Renal cortical epithelial cell (primary cell): ENCODE measurements at places on chromosomes 4 and X. TPM values are rescaled to one million over a fixed set of nuclear protein-coding genes. Genes with fewer than 3 reads are reported as not detected.

GRCh38 chr4:187602339-187603092 lies 393.1 kb upstream of the ZFP42 start:
- peak; percentile 66 for DNase-seq

DNA sequence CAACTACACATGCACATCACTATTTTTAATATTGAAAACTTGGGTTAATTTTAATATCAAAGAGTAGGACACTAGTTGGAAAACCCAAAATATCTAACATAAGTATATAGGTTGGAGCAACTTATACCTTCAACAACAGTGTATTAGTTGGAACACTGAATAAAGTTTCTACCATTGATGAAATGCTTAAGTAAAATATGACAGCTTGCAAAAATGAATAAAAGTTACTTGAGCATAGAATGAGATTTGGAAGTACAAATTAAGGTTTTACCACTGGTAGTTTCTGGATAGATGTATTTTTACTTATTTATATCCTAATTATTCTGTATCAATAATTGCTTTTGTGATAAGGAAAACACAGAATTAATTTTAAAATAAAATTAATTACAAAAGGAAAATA lies 1079.6 kb downstream of the ADGRL3 start:
- DNase-seq: no peak

FGFBP2 gene
- total RNA-seq: not detected in 2 replicates

DNA sequence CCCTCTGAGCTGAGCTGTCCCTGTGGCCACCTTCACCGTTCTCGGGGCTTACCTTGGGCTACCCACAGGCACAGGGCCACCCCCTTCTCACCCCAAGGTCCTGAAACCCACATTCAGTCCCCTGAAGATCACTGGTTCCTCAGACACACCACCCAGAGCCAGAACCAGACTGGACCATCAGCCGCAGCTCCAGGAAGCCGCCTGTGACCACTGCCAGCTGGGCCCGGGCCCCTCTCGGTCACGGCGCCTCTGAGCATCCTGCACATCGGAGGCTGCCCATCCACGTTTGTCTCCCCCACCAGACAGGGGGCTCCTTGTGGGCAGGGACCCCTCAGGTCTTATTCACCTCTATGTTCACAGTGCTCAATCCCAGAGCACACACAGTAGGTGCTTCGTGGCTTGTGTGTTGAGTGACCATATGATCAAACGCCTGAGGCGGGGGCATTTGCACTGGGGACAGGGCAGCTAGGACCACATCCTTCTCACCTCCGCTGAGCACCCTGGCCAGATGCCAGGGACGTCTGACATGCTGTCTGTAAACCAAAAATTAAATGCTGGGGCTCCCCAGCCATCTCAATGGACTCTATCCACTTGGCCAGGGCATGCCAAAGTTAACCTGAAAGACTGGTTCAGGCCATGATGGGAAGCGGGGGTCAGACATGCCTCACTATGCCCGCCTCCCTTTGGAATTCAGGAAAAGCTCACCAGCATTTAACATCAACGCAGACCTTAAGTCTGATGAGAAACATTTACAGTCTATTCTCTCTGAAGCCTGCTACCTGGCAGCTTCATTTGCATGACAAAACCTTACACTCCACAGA lies 109.4 kb upstream of the AFAP1 start:
- DNase-seq: no peak
